Choroid plexus epithelial cell (primary cell): ENCODE measurements at places on chromosomes 3 and 15.

DNA sequence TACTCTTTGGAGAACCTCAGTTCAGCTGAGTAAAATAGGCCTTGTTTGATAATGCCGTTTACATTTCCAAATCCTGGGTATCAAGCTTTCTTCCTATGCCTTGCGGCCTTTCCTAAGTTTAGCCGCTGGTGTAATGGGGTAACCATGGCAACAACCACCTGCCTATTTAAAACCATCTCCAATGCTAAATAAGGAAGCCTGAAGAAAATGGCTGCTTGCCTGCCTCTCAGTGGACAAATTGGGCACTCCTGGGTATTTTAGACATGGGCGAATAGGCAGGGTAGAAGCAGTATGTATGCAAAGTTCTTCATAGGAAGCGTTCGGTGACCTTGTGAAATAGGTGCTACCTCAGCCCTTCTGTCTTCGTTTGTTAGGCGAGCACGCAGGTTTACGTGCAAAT, 122.7 kb downstream of the DGKG start:
- DNase-seq, result no peak

- DNase-seq, result peak; percentile 17
These were observed 44.4 kb downstream of the TIPARP start for GRCh38 chr3:156718622-156719306.

DNA sequence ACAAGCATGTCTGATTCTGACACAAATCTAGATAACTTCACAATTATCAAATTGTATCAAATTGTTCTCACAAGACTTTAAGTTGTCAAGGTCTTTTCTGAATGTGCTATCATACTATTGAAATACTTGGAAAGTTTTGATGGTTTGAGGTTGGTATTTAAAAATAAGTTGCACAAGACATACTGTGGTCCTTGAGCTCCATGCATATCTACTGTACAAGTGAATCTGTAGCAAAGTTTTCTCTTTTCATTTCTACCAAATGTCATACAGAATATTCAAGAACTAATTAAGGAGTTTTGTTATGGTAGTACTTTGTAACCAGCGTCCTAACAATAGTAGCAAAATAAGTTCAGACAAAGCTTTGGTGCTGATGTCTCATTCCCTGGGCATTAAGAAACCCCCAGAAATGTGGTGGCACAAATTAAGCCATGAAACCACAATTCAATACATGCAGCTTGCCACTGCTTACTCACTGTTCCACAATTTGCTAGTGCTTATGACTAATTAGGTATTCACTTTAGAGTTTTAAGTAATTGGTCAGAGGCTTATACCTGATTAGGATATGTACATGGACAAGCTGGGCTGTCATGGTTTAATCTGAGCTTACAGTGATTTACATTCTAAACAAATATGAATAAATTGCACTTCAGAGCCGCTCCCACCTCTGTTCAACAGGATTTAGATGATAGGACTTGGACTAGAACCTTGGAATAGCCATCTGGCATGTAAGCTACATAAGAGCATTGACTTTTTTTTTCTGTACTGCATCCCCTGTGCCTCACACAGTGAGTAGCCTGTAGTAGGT, 8.8 kb downstream of the TBC1D23 start:
- peak; percentile 74 for DNase-seq

- no peak for DNase-seq
These were observed 3.4 kb upstream of the AP4E1 start for GRCh38 chr15:50905055-50905454.
